ENCODE measurements at places on chromosomes 4 and X.
A peak's percentile ranks its signal among the peaks of the same experiment; 100 is the strongest.

DNA sequence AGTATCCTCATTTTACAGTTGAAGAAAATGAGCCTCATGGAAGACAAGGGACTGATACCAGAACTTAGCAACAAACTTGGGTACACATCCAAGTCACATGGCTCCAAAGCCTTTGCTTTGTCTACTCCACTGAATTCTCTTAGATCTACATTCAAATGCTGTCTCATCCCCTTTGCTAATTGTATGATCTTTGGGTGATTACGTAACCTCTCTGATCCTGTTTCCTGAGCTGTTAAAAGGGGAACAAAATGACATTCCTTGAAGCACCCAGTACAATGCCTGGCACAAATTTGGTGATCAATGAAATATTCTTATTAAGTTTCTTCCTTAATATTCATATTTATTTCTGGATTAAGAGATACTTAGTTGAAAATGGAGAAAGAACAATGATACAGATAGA is 5.9 kb upstream of the HPGD start:
- DNase-seq = no peak

GRCh38 chr4:82790060-82790660 is 8.4 kb downstream of the SCD5 start:
- no peak for DNase-seq

DNA sequence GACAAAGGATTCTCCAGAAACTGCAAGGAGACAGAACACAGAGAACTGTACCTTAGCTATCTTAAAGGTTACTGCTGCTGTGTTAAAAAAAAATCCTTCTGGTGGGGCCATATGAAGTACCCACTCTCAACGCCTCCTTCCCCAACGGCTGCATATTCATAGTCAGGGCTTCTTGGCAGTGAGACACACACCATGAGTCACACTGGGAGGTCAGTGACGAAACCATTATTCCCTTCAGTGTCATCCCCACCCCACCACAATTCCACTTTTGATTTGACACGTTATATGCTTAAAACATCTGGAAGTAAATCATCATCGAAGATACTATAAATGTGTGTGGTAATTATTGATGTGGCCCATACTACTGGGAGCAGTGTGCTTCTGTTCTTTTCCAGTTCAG is 271.5 kb downstream of the LDB2 start:
- no peak for DNase-seq

DNA sequence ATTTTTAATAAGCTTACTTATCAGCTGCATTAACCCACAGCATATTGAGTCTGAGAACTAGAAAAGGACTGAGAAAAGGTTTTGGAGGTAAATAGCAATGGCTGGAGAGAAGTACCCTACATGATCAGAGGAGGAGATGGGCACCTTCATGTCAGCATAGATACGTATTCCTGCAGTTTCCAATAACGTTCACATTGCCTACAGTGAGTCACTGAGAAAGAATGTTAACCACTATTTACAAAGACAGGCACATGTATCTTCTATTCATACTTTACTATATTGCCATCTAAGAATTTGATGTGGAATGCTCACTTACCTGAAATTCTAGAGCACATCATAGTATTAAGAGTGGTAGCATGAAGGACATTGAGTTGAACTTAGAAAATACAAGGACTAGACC is 92.5 kb downstream of the TLL1 start:
- no peak for DNase-seq

GRCh38 chrX:23644744-23645143 is 22.5 kb upstream of the PRDX4 start:
- DNase-seq = no peak

- DNase-seq = no peak
Measured at GRCh38 chr4:151614561-151614960, 146.2 kb downstream of the GATB start.

DNA sequence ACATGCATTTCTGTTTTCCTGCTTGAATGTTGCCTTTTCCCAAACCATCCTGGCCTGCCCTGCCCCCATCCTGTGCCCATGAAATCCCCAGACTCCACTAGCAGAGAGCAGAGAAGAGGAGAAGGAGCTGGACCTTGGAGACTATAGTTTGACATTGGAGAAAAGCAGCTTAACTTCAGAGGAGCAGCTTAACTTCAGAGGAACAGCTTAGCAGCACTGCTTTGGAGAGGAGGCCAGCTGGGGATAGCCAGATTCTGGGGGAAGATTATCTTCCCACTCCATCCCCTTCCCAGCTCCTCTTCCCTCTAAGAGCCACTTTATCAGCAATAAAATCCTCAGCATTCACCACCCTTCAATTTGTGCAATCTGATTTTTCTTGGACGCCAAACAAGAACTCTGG is 443.0 kb downstream of the PCDH10 start:
- DNase-seq = no peak

DNA sequence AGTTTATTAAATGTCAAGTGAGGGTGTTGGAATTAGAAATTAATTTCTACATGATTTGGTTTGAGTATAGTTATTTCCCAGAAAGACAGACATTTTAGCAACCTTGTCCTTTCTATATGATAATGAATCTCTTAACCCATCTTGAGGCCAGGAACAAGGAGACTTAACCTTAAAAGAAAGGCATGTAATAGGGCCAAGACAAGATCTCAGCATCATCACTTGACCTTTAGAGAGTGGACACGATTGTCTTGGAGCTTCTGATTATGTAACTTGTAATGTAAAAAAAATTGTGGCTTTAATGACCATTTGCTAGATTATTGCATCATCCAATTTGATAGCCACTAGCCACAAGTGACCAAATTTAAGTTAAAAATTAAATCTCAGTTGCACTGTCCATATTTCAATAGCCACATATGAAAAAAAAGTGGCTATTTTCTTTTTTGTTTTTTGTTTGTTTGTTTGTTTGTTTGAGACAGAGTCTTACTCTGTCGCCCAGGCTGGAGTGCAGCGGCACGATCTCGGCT is 13.5 kb upstream of the FOXO4 start:
- no peak for DNase-seq

GRCh38 chr4:104973708-104974107 is 173.0 kb upstream of the TET2 start:
- no peak for DNase-seq

GRCh38 chrX:20029728-20030127 is 38.9 kb upstream of the BCLAF3 start:
- DNase-seq = peak; percentile 5

- no peak for DNase-seq
Measured at GRCh38 chrX:7147413-7147977, at the start of gene STS. TSS of gene STS (plus strand) at chrX:7147712. CDS start at chrX:7253200, 105,488 bp downstream.

GRCh38 chrX:12814420-12814819 is 23.2 kb downstream of the PRPS2 start:
- DNase-seq = no peak

- DNase-seq = no peak
Measured at GRCh38 chr4:21177092-21177491, 476.8 kb downstream of the PACRGL start.

DNA sequence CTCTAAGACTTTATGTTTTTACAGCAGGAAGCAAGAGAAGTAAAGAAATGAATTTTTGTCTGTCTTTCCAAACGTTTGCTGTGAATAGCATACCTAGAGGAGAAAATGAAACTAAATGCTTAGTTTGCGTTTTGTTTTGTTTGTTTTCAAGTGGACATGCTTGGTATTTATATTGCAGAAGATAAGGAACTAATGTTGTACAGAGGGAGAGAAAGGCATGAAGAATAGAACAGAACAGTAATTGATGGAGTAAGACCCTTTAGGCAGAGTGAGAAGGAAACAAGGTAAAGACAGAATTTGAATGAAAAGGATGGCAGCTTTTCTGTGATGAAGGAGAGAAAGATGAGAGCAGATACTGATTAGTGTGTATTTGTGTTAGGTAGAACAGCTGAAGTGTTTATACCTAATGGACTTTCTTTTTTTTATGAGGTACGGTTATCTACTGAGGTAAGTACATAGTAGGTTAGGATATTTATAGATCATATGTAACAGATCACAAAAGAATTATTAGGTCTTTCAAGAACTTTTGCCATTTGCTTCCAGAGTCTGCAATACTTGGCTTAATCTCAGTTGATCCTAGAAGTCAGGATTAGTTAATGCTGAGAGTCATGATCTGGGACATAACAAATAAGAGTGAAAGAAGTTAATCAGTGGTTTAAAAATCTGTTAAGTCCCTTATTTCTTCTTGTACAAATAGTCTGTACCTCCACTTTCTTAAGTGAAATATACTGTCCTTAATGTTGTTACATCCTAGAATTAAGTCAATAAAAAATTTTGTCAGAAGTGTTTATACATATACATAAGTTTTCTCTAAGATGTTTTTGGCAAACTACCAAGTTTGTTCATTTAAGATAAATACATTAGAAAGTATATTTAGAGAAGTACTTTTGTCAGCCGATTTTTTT is 36.8 kb downstream of the FABP2 start:
- DNase-seq = no peak

DNA sequence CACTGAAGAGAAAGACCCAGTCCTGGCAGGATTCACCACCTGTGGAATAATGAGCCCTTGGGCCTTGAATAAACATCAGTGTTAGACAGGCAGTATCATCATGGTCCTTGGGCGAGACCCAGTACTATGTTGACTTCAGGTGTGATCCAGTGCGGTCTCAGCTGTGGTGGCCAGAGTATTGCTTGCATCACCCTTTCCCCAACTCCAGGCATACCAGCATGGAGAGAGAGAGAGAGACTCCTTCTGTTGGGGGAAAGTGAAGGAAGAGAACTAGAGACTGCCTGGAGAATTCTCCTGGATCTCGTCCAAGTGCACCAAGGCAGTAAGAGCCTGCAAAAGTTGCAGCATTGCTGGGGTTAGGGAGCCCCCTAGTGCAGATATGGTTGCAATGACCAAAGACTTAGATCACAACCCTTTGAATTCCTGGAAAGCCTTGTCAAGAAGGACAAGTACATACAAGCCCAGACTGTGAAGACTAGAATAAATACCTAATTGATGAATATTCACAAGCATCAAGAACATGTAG is 61.1 kb upstream of the VAMP7 start:
- peak; percentile 8 for DNase-seq

DNA sequence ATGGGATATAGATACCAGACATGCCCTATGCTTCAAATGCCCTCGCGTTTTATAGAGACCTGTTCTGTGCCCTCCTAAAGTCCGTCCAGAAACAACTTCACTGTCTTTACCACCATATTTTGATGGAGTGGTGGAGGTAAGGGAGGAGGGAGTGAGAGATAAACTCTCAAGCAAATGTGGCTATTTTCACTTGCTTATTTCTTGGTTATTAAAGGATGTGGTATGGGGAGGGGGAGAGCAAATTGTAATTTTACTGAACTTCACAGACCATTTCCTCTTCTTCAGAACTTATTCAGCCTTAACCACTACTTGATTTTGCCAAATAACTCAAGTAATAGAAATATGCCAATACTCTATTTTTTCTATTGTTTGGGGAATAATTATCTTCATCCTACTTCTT is 31.5 kb downstream of the GPR174 start:
- no peak for DNase-seq

GRCh38 chrX:132505116-132505515 is 16.3 kb upstream of the MBNL3 start:
- no peak for DNase-seq

- DNase-seq = no peak
Measured at GRCh38 chrX:116226665-116227484, 56.3 kb downstream of the AGTR2 start.

- DNase-seq = no peak
Measured at GRCh38 chr4:38610521-38610920, 53.5 kb upstream of the KLF3 start.

- no peak for DNase-seq
Measured at GRCh38 chr4:53490161-53490956, 100.9 kb downstream of the LNX1 start.

- DNase-seq = no peak
Measured at GRCh38 chrX:46957297-46957696, 45.1 kb downstream of the JADE3 start.

GRCh38 chr4:90403781-90404180 is 276.6 kb downstream of the CCSER1 start:
- no peak for DNase-seq

DNA sequence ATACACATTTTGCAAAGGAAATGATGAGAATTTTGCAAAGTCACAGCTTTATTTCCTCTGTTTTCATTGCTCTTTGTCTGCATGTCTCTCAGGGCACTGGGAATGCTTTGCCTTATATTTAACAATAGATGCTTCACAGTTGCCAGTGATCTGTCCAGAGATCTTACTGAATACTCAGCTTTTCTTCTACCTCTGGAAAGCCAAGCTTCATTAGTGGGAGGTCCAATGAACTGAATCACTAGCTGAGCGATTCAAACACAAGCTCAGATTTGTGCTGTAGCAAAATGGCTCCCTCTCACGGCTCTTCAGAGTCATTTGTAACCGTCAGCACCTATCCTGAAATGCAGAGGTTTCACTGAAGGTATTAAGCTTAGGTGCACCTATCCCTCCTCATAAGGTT is 138.9 kb downstream of the DCLK2 start:
- no peak for DNase-seq

GRCh38 chr4:105462576-105462975 is 11.3 kb downstream of the PPA2 start:
- no peak for DNase-seq
